ENCODE measurements at places on chromosomes 1 and 21. TPM values are rescaled to one million over a fixed set of nuclear protein-coding genes. Genes with fewer than 3 reads are reported as not detected.

CFAP107 gene
- 1.2 TPM for total RNA-seq

AK5 gene
- 1.1 TPM for total RNA-seq

CELA2B gene
- total RNA-seq = not detected

PPFIA4 gene
- total RNA-seq = 0.89 TPM

DYRK3 gene
- 4.7 TPM for total RNA-seq

CFHR4 gene
- total RNA-seq = not detected

- peaks cover 12% of the 10 kb centered on the region for H3K4me1 ChIP-seq
- peaks cover 7% of the 10 kb centered on the region for H3K27me3 ChIP-seq
- no peak for DNase-seq
- no peak overlapping the region for H3K27ac ChIP-seq
These were observed 38.2 kb upstream of the NID1 start for GRCh38 chr1:236103059-236103458.

DNA sequence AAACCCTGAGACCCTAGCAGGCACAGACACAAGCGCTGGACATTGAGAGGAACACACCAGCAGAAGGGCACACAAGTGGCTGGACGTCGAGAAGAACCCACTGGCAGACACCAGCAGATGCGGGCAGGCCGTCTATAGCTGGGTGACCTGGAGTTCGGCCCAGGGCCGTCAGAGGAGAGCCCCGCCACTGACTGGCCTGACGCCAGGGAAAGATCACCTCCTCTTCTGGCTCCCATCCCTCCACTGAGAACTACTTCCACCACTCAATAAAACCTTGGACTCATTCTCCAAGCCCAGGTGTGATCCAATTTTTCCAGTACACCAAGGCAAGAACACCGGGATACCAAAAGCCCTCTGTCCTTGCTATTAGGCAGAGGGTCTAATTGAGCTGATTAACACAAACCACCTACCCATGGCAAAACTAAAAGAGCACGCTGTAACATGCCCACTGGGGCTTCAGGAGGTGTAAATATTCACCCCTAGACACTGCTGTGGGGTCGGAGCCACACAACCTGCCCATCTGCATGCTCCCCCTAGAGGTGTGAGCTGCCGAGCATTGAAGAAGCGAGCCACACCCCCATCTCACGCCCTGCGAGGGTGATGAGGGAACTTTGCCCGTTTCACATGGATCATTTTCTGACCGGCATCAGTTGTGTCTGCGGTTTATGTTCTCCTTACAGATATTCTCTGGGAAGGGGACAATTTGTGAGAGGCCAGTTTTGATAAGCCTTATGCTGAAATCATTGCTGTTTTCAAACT, 104.8 kb downstream of the HLX start:
- no peak overlapping the region for H3K4me3 ChIP-seq
- H3K27me3 ChIP-seq = no peaks in the 10 kb centered on the region
- no peak for DNase-seq
- no peak overlapping the region for H3K27ac ChIP-seq
- H3K36me3 ChIP-seq = no peaks in the 10 kb centered on the region

GRCh38 chr1:69504730-69505252, 62.9 kb upstream of the LRRC7 start:
- no peak overlapping the region for H3K27ac ChIP-seq
- H3K27me3 ChIP-seq = no peaks in the 10 kb centered on the region
- no peaks in the 10 kb centered on the region for H3K4me1 ChIP-seq

DNA sequence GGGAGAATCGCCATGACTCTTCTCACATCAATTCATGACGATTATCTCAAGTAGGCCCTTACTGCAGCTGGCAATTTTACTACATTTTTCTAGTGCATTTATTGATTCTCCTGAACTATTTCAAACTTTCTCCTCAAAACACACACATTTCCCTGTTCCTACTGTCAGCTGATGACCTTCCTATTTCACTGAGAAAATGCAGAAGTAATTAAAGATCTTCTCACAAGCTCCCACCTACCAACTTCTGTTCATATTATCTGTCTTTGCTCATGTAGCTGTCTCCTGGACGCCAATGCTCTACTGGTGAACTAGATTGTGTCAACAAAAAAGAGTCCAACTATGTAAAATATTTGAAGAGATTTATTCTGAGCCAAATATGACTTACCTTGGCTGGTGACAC, 36.4 kb upstream of the FASLG start:
- H3K4me1 ChIP-seq = no peaks in the 10 kb centered on the region
- DNase-seq = no peak
- no peaks in the 10 kb centered on the region for H3K36me3 ChIP-seq
- no peaks in the 10 kb centered on the region for H3K27me3 ChIP-seq
- no peak overlapping the region for H3K4me3 ChIP-seq

DNA sequence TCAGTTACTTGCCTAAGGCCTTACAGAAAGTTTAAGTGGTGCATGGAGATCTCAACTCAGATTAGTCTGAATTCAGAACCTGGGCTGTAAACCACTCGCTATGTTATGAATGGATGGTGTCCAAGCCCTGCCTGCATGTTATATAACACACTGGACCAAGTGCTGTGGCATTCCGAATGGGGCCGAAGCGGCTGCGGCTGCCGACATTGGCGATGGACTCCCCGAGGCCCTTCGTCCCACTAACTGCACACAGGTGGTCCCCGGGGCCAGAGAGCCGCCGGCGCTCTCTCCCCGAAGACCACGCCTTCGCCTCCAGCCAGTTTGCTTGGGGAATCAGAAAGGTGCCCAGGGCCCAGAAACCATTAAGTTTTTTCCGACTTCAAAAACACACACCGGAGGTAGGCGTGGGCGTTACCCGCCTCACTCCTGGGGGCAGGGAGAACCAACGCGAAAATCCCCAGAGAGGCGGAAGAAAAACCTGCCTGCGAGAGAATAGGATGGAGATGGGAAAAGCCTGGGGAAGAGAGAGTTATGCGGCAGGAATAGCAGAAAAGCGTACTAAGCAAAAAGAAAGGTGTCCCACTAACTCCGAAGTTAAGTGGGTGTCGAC, 579 bp upstream of the TENT5C start:
- no peaks in the 10 kb centered on the region for H3K36me3 ChIP-seq
- DNase-seq = no peak
- no peaks in the 10 kb centered on the region for H3K27me3 ChIP-seq
- peaks cover 17% of the 10 kb centered on the region for H3K4me1 ChIP-seq
- peak overlapping the region; percentile 56 for H3K27ac ChIP-seq

DNA sequence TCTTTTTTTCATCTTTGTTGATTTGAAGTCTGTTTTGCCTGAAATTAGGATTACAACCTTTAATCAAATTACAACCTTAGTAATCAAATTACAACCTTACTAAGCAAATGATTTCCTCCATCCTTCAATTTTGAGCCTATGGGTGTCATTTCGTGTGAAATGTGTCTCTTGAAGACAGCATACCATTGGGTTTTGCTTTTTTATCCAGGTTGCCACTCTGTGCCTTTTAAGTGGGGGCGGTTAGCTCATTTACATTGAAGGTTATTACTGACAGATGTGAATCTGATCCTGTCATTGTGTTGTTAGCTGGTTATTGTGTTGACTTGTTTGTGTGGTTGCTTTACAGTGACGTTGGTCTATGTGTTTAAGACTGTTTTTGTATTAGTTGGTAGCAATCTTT, 74.8 kb upstream of the BCL9 start:
- peaks cover 4% of the 10 kb centered on the region for H3K27me3 ChIP-seq
- no peaks in the 10 kb centered on the region for H3K4me1 ChIP-seq
- H3K36me3 ChIP-seq = no peaks in the 10 kb centered on the region
- DNase-seq = no peak

- no peaks in the 10 kb centered on the region for H3K27me3 ChIP-seq
- H3K4me1 ChIP-seq = peaks cover 41% of the 10 kb centered on the region
- DNase-seq = no peak
- H3K27ac ChIP-seq = peak overlapping the region; percentile 24
These were observed 30.2 kb upstream of the ATP5PO start for GRCh38 chr21:33945652-33946270.

GRCh38 chr1:231387770-231388669, 34.1 kb downstream of the EGLN1 start:
- no peak for DNase-seq
- peaks cover 31% of the 10 kb centered on the region for H3K4me1 ChIP-seq
- H3K36me3 ChIP-seq = no peaks in the 10 kb centered on the region
- H3K27me3 ChIP-seq = no peaks in the 10 kb centered on the region

GRCh38 chr1:200453553-200453905, 43.7 kb upstream of the ZNF281 start:
- H3K36me3 ChIP-seq = no peaks in the 10 kb centered on the region
- no peak for DNase-seq
- no peaks in the 10 kb centered on the region for H3K27me3 ChIP-seq
- H3K4me1 ChIP-seq = no peaks in the 10 kb centered on the region
- no peak overlapping the region for H3K4me3 ChIP-seq

GRCh38 chr1:208160259-208160819, 83.8 kb downstream of the PLXNA2 start:
- H3K4me1 ChIP-seq = peaks cover 46% of the 10 kb centered on the region
- DNase-seq = no peak
- H3K27ac ChIP-seq = no peak overlapping the region
- no peaks in the 10 kb centered on the region for H3K36me3 ChIP-seq
- H3K4me3 ChIP-seq = no peak overlapping the region

DNA sequence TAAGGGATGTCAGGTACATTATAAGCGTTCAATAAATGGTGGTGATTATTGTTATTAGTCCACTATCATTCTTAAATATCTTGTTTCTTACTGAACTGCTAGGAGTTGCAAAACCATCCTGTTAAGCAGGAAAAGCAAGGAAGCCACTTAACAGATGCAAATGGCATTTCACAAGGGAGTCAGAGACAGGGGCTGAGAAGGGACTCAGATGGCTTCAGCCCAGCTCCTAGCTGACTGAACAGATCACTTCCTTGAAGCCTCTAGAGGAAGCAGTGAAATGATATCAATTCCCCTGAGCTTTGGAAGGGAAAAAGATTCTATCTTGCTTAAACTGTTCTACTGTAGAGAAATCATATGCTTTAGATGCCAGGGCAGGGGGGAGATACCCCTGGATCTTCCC, 151.5 kb downstream of the ST6GALNAC5 start:
- H3K27me3 ChIP-seq = no peaks in the 10 kb centered on the region
- DNase-seq = no peak
- no peaks in the 10 kb centered on the region for H3K36me3 ChIP-seq
- H3K4me3 ChIP-seq = no peak overlapping the region

- H3K4me1 ChIP-seq = no peaks in the 10 kb centered on the region
- no peak overlapping the region for H3K4me3 ChIP-seq
- H3K27me3 ChIP-seq = no peaks in the 10 kb centered on the region
- H3K36me3 ChIP-seq = no peaks in the 10 kb centered on the region
- no peak overlapping the region for H3K27ac ChIP-seq
These were observed 25.5 kb downstream of the MT1HL1 start for GRCh38 chr1:236978740-236979139.

DNA sequence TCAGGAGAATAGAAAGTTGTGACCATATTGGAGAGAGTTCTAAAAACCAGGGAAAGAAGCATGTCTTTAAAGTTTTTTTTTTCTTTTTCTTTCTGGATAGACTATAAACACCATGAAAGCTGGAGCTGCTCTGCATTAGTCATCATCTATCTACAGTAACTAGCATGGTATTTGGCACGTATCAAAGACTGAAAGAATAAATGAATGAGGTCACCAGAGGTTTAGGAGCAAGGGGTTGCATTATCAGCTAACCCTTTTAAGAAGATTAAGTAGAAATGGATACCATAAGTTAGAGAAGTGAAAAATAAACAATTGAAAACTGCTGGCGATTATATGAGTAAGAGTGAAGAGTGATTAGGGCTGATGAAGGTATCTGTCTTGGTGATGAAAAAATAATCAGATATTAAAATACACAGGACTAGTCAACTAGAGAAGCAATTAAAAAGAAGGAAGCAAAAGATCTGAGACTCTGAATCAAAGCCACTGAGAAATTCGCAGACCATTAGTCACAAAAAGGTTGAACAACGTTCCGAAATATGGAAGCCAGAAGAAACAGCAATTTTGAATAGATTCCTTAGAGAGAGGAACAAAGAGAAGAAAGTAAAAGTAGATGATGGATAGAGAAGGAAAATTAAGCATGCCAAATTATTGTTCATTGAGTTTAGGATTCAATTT, 536.4 kb downstream of the DPYD start:
- no peak overlapping the region for H3K27ac ChIP-seq
- H3K27me3 ChIP-seq = no peaks in the 10 kb centered on the region
- no peak for DNase-seq
- no peak overlapping the region for H3K4me3 ChIP-seq
- no peaks in the 10 kb centered on the region for H3K36me3 ChIP-seq

GRCh38 chr1:247459507-247459906, 1.6 kb upstream of the OR2B11 start:
- peaks cover 8% of the 10 kb centered on the region for H3K27me3 ChIP-seq
- no peak overlapping the region for H3K27ac ChIP-seq
- H3K4me1 ChIP-seq = no peaks in the 10 kb centered on the region
- no peak for DNase-seq

DNA sequence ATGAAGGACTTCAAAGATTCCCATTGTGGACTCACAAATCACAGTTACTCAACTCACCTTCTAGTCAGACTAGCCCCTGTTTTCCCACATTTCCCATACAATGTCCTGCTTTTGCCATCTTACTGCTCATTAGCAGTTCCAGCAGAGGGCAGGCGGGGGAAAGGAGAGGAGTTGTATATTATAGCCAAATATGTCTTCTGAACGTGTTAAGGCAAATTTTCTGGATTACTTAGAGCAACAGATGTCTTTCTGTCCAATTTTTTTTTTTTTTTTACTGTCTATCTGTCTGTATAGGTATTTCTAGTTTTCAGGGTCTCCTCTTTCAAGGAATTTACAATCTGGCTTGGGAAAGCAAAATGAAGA, 29.9 kb upstream of the DDAH1 start:
- peak overlapping the region; percentile 22 for H3K27ac ChIP-seq
- H3K27me3 ChIP-seq = no peaks in the 10 kb centered on the region
- H3K4me3 ChIP-seq = no peak overlapping the region
- H3K36me3 ChIP-seq = no peaks in the 10 kb centered on the region
- H3K4me1 ChIP-seq = peaks cover 15% of the 10 kb centered on the region

- DNase-seq = peak; percentile 39
- H3K36me3 ChIP-seq = no peaks in the 10 kb centered on the region
- H3K4me1 ChIP-seq = peaks cover 62% of the 10 kb centered on the region
These were observed 9.5 kb downstream of the PLXNA2 start for GRCh38 chr1:208234721-208235120.

GRCh38 chr21:34018910-34019309, 54.5 kb upstream of the MRPS6 start:
- H3K27me3 ChIP-seq = no peaks in the 10 kb centered on the region
- H3K4me3 ChIP-seq = no peak overlapping the region
- no peak for DNase-seq
- no peak overlapping the region for H3K27ac ChIP-seq
- H3K4me1 ChIP-seq = peaks cover 7% of the 10 kb centered on the region
- no peaks in the 10 kb centered on the region for H3K36me3 ChIP-seq

DNA sequence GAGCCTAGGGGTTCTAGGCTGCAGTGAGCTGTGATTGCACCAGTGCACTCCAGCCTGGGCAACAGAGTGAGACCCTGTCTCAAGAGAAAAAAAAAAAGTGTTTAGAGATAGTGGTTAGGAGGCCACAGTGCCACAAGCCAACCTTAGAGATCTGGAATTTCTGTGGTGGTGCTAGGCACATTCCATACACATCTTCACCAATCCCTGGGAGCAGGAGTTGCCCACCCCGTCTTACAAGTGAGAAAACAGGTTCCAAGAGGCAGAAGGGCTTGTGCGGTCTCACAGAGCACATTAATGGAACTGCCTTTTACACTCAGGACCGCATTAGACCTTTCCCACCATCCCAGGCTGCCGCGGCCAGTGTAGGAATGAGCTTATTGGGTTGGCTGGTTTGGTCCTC, 93.2 kb downstream of the EPHB2 start:
- H3K4me3 ChIP-seq = no peak overlapping the region
- DNase-seq = no peak
- no peak overlapping the region for H3K27ac ChIP-seq
- H3K4me1 ChIP-seq = peaks cover 21% of the 10 kb centered on the region
- H3K36me3 ChIP-seq = no peaks in the 10 kb centered on the region
